ENCODE measurements at places on chromosomes 5 and 9.

GRCh38 chr5:148979083-148979723 is 83.7 kb downstream of the SH3TC2 start:
- DNase-seq = no peak

DNA sequence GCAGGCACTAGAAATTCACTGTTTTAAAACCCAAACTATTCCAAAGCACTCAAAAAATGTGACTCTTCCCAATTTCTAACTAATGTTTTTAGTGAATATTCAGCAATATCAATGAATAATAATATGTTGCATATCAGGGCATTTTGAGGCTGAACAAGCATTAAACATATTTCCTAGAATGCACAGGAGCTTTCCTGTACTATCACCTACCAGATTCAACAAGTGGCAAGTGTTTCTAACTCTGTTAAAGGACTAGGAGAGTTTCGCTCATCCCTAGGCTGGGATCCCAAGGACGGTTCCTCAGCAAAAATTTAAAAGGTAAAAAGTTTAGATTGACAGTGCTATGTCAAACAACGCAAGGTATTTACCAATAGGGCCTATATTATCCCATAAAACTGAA is 21.0 kb downstream of the GNE start:
- no peak for DNase-seq

GRCh38 chr5:36679221-36679989 is 73.0 kb downstream of the SLC1A3 start:
- no peak for DNase-seq

DNA sequence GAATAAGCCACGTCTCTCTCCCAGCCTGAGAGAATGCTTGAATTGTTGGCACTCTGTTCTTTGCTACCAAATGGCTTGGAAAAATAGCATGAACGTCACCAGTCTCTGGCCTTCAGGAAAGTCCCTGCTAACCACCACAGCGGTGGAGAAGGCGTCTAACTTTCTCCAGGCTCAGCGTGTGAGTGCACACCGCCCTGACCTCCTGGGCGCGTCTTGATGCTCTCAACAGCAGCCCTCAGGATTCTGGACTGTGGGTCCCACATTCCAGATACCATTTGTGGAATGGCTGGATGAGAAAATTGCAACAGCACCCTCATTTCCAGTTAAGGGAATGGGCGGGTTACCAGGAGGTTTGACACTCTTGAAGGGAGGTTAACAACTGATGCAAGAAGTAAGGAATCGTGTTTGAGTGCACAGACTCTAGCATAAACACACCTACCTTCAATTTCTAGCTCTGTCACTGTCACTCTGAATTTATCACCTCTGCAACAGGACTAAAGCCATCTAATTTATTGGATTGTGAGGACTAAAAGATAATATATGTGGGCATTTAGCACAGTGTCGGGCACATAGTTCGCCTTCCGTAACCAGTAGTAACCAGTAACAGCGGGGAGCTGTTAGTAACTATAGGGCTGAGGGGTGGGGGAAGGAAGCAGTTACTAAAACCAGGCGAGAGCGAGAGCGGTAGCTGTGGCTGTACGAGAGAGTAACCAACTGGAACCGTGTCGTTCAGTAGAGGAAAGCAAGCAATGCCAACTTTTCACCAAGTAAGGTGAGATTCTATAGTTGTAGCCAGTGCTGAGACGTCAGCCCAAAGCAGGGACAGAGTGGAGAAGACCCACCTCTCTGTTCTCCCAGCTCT is 807 bp upstream of the PLGRKT start:
- DNase-seq = no peak

- no peak for DNase-seq
Observed at GRCh38 chr5:154308443-154309370, 118.2 kb downstream of the GALNT10 start.

- no peak for DNase-seq
Observed at GRCh38 chr9:82531795-82532194, 531.1 kb downstream of the RASEF start.

DNA sequence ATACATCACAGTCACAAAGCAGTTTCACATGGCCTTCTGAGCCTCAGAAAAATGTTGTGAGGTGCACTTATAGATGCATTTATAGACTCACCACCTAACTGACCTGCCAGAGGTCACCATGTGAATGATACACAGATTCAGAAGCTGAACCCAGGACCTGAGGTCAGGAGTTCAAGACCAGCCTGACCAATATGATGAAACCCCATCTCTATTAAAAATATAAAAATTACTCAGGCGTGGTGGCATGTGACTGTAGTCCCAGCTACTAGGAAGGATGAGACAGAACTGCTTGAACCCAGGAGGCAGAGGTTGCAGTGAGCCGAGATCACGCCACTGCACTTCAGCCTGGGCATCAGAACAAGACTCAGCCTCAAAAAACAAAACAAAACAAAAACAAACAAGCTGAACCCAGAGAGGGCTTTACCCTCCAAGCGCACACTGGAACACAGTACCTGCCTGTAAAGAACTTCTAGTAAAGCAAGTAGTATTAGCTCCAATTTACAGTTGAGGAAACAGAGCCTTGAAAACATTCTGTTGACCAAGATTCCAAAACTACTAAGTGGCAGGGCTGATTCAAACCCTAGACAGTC is 16.3 kb downstream of the ECPAS start:
- no peak for DNase-seq

- no peak for DNase-seq
Observed at GRCh38 chr9:99773468-99774138, 48.1 kb upstream of the NR4A3 start.

Measured in pons (tissue), 1 donor.